ENCODE measurements at places on chromosomes 2 and 18. TPM values are rescaled to one million over a fixed set of nuclear protein-coding genes. Genes with fewer than 3 reads are reported as not detected.
A peak's percentile ranks its signal among the peaks of the same experiment; 100 is the strongest.

GRCh38 chr2:137837830-137838229 lies 126.4 kb upstream of the HNMT start:
- no peak for DNase-seq

DNA sequence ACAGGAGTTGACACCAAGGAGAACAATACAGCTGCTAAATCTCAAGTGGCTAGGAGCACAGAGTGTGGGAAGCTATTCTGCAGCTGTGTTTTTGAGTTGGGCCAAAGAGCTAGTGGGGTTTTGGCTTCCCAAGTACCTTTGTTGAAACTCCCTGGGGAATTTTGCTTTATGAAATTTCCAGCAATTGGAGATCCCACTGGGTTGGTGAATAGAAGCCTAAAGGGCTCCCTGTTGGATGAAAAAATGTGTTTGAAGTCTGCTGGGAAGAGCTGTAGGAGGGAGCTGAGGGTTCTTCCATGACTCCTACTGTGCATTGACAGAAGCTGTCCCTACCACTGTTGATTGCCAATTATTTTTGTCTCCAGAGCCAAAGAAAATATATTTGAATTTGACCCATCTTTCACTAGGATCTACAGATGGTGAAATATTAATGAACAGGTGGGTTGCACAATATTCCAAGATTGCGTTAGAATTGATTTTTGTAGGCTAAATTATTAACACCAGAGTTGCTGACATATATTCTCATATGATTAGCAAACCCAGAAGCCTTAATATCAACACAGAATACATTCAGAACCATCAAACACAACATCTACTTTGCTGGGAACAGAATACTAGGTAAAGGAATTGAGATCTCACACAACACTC lies 95.4 kb upstream of the CYP1B1 start:
- no peak for DNase-seq

DNA sequence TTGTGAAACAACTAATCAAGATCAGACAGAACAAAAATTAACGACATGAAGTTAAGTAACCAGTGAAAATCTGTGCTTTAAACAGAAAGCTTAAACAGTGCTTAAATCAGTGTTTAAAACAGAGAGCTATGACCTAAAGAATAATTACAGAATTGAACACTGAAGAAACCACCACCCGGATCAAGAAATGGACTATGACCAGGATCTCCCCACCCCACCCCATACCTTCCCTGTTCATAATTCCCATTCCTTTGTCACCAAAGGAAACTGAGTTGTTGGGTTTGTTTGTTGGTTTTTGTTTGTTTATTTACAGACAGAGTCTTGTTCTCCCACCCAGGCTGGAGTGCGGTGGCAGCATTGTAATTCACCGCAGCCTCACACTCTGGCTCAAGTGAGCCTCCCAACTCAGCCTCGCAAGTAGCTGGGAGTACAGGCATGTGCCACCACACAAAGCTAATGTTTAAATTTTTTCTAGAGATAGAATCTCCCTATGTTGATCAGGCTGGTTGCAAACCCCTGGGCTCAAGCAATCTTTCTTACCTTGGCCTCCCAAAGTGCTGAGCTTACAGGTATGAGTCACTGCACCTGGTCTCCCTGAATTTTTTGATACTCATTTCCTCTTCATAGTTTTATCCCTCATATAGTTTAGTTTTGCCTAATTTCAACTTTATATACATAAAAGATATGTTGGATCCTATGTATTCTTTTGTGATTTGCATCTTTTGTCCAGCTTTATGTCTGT lies 8.2 kb upstream of the ALPG start:
- DNase-seq, result no peak

- no peak for DNase-seq
These were observed 5.8 kb upstream of the SEMA4C start for GRCh38 chr2:96875498-96876268.

Gene TNP1
- not detected for total RNA-seq

Gene LYG2
- total RNA-seq, result not detected

DNA sequence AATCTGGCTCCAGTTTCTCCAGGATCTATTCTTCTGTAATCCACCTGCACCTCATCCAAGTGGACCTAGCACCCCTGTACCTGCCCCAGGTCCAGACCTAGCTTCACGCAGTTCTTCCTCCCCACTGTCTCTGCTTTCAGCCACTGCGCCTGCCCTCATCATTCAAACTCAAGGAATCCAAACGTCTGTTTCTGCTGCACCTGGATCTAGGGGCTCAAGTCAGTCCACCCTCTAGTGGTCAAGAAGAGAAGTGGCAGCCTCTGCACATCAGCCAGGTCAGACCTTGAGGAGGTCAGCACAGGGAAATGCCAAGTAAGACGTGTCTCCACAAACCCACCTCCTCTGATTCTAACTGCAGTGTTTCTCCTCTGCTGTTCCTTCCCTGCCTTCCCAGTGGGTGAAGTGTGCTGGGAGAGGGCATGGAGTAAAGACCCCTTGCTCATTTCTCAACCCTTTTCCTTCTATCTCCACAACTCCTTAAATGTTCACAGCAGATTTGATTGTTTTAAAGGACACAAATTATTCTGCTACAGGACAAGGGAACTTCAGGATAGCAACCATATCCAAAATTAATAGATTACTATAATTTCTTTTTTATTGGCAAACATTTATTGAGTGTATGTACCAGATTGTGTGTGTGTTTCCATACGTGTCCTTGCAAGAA lies 8.6 kb upstream of the RNF152 start:
- no peak for DNase-seq

DNA sequence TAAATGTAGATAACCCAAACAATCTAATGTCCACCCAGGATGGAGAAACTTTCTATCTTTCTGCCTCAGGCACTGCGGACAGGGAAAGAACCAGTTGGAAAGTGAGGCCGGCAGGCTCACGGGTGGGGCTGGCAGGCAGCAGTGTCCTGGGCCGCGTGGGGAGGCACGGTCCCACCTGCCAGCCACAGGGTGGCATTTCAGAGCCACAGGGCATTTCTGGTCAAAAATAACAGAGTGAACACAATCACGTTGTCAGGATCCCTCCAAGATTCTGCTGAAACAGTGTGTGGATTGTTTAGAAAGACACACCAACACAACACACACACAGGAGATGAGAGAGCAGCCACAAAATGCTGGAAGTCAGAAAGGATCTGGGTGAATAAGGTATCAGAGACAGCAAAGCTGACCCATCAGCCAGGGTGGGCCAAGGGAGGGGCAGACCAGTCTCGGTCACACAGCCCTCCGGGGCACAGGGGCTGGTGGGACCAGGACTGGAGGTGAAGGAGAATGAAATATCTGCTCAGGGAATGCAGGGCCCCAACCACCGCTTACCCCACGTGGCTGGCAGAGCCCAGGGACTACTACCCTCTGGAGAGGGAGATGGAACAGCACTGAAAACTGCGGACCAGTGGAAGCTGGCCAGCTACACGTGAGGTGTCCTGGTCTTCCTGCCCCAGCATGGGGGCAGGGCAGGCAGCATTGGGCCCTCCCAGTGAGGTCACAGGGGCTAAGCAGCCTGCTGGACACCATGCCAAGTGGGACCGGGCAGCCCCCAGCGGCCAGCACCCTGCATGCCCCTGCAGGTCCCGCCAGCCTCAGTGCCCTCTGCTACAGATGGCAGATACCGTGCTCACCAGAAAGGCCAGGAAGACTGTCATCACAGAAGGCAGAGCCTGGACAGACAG lies 173.9 kb downstream of the HDAC4 start:
- peak; percentile 85 for DNase-seq

DNA sequence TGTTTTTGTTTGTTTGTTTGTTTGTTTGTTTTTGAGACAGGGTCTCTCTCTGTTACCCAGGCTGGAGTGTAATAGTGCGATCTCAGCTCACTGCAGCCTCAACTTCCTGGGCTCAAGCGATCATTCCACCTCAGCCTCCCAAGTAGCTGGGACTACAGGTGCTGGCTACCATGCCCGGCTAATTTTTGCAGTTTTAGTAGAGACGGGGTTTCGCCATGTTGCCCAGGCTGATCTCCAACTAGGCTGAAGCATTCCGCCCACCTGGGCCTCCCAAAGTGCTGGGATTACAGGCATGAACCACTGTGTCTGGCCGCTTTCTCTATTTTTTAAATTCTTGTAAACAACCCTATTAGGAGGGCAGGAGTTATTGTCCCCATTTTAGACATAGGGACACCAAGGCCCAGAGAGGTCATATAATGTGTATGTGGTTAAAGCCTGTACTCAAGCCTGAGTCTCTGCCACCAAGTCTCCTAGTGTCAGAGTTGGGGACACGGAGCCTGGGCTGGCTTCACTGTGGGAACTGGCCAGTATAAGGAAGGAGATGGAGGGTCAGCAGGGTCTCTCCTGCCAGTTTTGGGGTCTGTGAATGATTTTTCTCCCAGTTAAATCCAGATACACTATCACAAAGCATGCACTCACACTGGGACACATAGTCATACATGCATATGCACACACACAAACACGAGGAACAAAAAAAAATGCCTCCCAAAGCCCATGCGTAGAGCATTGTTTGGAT lies 27.5 kb upstream of the MCFD2 start:
- no peak for DNase-seq

Gene SLC9A4
- total RNA-seq, result 0.74 TPM

Gene VAMP8
- 207 TPM for total RNA-seq

Gene TMEM178A
- 0.84 TPM for total RNA-seq

DNA sequence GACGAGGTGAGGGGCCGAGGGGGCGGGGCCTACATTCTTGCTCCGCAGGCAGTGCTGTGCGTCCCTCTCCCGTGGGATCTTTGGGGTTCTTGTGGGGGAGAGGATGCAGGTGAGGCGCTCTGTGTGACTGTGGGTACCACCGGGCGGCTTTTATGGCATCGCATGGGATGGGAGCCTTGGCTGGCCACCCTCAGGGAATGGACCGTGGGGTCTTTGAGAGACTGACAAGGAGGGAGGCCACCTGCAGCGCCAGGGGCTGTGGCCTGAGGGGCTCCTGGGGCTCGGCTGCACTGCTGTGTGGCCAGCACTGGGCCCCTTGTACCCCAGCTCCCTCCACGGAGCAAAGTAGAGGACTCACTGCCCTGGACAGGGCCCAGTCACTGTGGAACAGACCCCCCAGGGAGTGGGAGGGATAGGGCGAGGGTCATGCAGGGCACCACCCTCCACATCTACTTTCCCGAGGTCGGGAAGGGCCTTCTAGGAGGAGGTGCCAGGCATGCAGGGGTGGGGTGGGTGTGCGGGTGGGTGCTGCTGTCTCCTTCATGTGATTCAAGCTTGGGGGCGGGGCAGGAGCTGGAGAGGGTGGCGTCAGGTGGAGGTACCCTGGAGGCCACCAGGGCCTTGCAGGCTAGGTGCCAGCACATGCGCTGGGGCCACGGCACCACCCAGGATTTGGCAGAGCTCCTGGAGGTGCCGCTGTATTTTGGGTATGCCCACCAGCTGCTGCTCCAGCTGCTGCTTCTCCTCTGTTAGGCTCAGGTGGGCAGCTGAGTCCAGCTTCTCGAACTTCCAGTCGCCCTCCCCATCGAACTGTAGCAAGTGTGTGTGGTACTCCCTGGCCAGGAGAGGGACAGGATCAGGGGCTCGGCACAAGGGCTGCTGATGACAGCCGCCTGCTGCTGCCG lies 1072.4 kb downstream of the RPIA start:
- peak; percentile 14 for DNase-seq

Data from lower leg skin (tissue), 4 donors.